Lung (tissue), 17 donors: ENCODE measurements at places on chromosomes 13 and 19. TPM values are rescaled to one million over a fixed set of nuclear protein-coding genes. Genes with fewer than 3 reads are reported as not detected.

FFAR3 gene
- polyA plus RNA-seq, result 0.06 TPM

MADCAM1 gene
- 0.24 TPM for polyA plus RNA-seq

SEMA6B gene
- 17.3 TPM for polyA plus RNA-seq

STARD13 gene
- polyA plus RNA-seq, result 9.8 TPM

PSG4 gene
- not detected for polyA plus RNA-seq

C19orf81 gene
- 1.3 TPM for polyA plus RNA-seq

CYP4F8 gene
- polyA plus RNA-seq, result not detected
